ENCODE measurements at places on chromosomes 11 and 22.
A peak's percentile ranks its signal among the peaks of the same experiment; 100 is the strongest.

DNA sequence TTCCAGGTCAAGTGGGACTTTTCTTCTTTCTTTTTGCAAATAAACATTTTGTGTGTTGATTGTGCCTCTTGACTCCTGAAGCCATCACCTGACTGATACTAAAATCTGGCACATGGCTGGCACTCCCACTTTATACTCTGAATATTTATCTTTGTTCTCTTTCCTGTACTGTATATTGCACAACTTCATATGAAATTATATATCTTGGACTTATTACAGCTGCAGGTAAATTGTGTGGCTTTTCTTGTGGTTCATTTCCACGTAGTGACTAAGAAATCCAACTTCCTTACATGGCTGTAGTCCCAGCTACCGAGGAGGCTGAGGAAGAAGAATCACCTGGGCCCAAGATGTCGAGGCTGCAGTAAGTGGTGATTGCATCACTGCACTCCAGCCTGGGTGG, 23.7 kb upstream of the OR5B12 start:
- DNase-seq, result no peak

GRCh38 chr11:45801723-45802315, 3.1 kb upstream of the SLC35C1 start:
- DNase-seq, result no peak

- DNase-seq, result no peak
Measured at GRCh38 chr22:35960854-35961253, 67.8 kb downstream of the RBFOX2 start.

GRCh38 chr11:69832561-69833413, 13.6 kb upstream of the FGF3 start:
- DNase-seq, result no peak

DNA sequence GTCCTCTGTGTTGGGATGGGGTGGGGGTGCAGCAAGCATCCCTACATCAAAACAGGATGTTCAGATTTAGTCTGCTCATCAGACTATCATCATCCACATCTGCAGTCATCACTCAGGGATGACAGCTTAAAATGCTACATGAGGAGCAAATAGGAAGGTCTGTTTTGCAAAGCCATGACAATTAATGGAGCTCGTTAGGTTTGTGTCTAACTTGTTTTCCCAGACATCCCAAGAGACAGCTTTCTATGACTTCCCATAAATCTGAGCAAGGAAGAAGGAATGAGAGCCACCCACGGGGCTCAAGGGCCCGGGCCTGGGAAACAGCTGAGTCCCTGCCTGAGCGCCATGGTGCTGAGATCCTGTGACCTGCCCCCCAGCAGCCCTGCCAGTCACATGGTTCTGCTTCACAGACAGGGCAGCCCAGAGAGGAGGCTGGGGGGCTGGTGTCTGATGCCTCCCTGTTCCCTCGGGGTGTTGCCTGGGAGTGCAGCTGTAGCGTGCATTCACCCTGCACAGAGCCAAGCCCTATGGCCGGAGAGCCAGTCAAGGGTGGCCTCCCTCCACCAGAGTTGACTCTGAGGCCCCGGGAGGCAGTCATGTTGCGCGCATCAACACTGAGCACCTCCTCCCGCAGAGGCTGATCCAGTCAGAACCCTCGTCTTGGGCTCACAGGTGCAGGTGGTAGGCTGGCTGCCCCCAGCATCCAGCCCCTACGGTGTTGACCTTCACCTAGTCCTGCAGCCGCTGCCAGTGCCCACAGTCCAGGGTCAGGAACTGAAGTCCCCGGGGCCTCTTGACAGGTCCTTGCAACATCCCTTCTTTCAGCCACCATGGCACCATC, 12.1 kb downstream of the DERL3 start:
- DNase-seq, result no peak

DNA sequence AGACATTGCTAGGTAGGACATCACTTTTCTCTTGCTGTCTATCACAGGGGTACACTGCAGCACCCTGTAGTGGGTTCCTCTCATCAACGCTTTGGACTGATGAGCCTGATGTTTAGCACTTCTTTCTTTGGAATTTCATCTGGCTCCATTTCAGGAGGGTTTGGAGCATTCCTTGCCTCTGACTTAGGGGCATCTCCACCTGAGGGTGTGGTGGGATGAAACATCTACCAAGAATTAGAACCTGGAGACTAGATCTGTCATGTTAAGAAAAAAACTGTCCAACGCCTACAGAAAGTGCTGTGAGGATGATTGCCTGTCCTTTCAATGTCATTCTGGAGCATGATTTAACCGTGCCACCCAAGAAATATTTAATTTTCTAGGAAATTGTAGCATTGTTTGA, 648.4 kb downstream of the ETS1 start:
- DNase-seq, result no peak

DNA sequence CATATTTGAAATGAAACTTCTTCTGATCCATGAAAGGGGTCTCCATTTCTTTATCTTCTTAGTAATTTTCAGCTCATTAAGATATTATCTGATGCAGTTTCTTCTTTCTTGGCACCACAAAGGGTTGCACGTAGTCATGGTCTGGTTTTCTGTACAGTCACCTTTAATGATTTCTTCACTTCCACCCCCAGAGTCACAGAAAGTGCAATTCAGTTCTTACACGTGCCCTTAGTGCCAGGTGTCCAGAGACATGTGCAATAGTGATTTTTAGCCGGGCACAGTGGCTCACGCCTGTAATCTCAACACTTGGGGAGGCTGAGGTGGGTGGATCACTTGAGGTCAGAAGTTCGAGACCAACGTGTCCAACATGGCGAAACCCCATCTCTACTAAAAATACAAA, 202.8 kb upstream of the MTNR1B start:
- no peak for DNase-seq

GRCh38 chr11:1153951-1154493, 3.7 kb upstream of the MUC5AC start:
- peak; percentile 82 for DNase-seq

All from AG09309 (cell line).